ENCODE measurements at places on chromosomes 12 and 14.
A peak's percentile ranks its signal among the peaks of the same experiment; 100 is the strongest.

DNA sequence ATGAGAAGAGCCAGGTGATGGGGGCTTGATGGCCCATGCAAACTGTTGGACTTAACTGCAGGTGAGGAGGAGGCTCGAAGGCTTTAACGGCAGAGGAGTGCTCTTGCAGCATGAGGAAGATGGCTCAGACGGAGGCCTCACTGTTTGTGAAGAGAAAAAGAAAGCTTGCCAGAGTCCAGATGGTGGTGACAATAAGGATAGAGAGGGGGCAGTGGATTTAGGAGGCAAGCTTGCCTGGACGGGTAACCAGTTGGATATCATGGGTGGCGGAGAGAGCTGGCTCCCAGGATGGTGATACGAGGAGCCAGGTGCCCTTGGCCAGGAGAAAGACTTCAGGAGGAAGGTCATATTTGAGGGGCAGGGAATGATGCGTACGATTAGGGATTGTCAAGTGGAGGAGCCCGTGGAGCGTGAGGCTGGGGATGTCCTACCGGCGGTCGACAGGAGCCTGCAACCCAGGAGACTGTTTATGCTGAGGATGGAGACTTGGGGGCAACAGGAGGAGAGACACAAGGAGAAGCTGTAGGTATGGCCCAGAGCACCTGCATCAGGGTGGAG, 71.8 kb downstream of the CACNA1C start:
- DNase-seq = no peak

DNA sequence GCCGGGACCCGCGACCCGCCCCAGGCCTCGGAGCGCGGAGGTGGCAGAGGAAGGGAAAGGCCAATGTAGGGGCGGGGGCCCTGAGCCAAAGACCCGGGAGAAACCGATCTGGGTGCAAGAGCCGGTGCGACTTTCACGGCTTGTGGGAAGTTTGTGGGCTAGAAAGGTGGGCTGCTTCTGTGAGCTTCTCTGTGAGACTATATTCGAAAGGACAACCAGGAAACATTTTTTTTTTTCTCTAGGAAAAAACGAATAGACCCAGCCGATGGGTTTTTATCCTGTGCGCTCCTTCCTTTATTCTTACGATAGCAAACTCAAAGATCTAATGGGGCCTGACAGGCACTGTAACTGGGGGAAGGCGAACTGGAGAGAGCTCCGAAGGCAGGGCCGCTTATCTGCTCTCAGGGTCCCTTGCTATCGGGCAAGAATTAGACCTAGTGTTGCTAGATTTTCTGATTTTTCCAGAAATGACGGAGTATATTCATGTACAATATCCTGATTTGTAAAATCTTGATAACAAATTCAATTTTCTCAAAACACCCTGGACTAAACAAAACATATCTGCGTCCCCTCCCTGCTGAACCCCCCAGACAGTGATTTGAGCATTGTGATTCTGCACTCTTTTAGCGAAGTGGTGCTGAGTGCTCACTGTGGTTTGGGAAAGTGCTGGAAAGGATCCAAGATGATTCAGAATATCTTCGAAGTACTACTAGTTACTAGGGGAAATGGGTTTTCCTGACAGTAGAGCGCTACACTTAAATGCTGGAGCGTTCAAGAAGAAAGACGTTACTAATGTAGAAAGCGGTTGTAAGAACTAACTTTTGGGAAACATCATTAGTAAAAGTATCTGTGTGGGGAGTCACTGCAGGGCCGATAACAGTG, 563 bp upstream of the STXBP6 start:
- DNase-seq = peak; percentile 47

- no peak for DNase-seq
These were observed 4.5 kb downstream of the MYO1H start for GRCh38 chr12:109352184-109352583.

DNA sequence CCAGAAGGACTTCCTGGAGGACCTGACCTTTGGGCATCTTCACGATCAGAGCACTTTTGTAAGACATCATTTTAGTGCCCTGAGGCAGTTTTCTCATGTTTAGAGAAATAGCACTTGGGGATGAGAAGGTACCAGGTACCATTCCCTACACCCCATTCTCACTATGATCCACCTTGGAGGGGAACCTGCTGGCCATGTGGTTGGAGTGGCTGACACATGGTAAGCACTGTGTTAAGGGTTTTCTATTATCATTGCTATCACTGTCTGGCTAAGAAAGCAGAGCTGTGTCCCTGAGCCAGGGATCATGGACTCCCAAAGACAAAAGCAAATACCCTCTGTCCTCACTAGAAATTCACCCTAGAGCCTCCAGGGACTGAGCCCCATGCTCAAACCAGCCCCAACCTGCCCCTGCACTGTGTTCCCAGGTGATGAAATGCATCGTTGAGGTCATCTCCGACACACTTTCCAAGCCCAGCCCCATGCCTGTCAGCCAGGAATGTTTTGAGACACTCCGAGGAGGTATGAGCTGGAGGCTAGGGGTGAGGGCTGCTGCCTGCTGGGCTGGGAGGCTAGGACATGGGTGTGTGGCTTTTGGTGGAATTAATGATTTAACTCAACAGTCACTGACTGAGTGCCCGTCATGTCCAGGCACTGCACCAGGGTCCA, 3.4 kb downstream of the CHGA start:
- DNase-seq = no peak

DNA sequence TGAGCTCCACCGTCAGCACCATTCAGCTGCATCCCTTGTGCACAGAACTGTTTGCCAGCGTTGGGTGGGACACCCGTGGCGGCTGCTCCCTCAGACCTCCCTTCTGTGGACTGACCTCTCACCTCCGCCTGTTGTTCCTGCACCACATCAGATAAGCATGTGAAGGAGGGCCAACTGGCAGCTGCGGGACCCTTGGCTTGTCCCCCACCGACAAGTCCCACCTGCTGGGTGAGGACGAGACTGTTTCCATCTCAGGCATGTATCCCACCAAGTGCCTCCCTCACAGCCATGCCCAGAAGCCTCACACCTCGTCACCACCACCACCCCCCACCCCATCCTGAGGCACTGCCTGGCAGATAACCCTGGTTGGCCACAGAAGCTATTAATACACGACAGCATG, 18.6 kb upstream of the TEAD4 start:
- no peak for DNase-seq

- DNase-seq = no peak
These were observed 1.4 kb upstream of the FBXL14 start for GRCh38 chr12:1595690-1596347.

DNA sequence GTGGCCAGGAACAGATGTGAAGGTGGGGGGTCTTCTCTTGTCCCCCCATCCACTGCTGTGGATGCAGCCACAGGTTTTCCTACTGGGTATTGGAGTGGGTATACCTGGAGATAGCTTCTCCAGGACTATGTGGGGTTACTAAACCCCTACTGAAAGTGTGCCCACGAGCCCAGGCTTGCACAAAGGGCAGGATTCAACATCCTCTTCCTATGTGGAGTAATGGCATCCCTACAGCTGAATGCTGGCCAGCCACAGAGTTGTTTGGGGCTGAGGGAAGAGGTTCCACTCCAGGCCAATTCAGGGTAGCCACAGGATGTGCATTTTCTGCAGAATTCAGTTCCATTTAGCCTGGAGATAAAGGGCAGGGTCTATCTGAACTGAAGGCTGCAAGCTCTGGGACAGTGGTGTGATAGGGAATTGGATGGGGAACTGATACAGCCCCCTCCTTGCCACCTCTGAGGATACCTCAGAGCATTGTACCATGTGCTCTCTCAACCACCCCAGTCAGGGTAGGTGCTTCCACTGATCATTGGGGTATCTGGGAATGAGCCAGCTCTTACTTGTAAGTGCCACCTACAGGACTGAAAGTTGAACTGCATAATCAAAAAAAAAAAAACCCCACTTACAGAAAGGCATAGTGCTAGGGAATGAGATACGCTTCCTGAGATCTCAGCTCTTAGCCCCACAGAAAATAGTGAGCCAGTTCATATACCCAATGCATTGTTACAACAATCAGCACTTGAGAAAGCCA, 187.1 kb downstream of the KITLG start:
- DNase-seq = peak; percentile 54

DNA sequence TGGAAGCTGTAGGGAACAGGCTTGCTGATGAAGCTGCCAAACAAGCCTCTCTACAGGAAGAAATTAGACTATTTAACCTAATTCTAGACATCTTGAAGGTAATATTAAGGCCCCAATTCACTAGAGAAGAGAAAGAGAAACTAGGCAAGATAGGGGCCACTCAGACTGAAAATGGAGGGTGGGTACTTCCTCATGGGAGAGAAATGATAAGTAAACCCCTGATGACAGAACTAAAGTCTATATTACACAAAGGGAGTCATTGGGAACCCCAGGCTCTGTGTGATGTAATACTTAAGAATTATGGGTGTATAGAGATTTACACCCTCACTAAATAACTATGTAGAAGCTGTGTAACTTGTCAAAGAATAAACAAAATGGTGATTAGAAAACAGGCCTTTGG, 64.3 kb downstream of the APOBEC1 start:
- no peak for DNase-seq

DNA sequence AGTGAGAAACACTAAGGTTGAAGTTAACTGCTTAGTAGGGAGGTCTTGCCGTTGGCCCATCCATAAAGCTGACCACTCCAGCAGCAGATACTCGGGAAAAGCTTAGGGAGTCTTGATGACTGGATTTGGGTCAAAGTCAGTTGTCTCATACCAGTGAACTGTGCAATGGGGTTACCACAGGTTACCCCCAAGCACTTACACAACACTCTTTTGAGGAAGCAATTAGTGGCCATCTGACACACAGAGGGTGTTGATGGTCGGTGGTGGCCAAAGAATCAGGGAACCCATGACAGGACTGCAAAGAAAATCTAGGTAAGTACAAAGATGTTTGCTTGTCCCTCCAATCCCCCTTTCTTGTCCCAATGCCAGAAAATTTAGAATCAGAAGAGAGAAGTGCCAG, 410.2 kb downstream of the APAF1 start:
- DNase-seq = no peak

- DNase-seq = no peak
These were observed 2.9 kb downstream of the TCHP start for GRCh38 chr12:109902891-109903418.
